ENCODE measurements at places on chromosomes 7 and 10.

GRCh38 chr10:5523796-5524574, 776 bp upstream of the CALML3 start:
- no peak for DNase-seq

DNA sequence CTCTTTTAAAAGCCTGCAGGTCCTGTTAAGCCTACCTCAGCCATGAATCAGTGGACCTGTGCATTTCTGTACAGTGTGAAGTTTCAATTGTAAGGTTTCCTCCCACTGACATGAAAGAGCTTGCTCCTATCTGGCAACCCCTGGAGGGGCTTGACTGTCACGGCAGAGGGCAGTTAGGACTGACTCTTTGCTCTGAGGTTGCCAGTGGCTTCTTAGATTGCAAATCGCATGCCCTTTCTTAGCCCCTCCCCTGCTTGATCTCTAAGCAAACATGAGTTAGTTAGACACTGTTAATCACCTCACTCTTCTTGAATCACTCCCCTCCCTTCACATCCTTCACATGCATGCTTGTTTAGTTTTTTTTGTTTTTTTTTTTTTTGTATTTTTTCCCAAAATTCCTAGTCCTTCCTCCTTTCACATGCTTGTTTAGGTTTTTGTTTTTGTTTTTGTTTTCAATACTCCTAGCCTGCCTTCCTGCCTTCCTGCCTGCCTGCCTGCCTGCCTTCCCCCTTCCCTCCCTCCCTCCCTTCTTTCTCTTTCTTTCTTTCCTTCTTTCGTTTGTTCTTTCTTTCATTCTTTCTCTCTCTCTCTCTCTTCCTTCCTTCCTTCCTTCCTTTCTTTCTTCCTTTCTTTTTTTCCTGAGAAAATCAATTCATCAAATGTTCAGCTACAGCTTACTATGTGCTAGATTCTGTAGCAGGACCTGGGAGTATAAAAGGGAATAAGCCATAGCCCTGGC, 6.0 kb upstream of the HIPK2 start:
- DNase-seq, result no peak

DNA sequence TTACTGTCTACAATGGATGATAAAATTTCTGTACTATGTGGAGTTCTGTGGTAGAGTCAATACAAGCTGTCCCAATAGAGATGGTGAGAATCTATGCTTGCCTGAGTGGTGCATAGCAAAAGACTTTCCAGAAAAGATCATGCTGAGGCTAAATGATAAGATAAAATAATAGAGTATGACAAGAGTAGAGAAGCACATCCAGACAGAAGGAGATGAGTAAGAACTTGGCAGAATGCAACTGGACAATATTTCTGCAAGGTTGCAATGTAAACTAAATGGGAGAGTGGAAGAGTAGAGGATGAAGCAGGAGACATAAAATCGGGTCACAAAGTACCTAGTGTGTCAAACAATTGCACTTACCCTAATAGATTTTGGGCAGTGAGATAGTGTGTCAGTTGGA, 347.6 kb downstream of the MDFIC start:
- DNase-seq, result no peak

DNA sequence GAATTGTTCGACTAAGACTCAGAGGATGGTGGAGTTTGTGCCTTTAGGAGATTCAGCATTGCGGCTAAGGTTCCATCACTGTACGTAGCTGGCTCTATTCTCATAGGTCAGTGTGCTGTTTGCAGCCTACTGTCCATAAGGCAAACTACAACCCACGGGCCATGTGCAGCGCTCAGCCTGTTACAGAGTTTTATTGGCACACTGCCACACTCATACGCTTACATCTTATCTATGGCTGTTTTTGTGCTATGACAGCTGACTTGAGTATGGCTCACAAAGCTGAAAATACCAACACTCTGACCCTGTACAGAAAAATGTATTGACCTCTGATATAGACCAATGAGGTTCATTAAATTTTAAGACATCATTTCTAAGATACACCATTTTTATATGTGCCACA, 114.5 kb downstream of the ARID5B start:
- DNase-seq, result no peak

- no peak for DNase-seq
Observed at GRCh38 chr7:249989-250388, 40.0 kb upstream of the FOXL3 start.

DNA sequence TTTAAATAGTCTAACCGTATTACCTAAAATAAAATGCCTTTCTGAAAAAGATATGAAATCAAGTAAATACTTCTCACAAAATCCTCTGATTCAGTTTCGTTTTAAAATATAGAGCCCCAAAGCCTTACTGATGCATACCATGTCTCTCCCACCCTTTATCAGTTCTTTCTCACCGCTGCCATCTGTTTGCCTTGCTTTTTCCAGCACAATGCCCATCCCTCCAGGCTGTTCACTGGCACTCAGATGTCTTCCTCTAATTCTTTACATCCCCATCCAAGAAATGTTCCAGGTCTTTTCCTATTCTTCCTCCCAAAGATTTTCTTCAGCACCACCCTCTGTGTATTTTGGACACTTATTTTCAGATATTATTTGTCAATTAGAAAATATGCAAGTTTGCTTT, 116.5 kb upstream of the LRRN3 start:
- no peak for DNase-seq

DNA sequence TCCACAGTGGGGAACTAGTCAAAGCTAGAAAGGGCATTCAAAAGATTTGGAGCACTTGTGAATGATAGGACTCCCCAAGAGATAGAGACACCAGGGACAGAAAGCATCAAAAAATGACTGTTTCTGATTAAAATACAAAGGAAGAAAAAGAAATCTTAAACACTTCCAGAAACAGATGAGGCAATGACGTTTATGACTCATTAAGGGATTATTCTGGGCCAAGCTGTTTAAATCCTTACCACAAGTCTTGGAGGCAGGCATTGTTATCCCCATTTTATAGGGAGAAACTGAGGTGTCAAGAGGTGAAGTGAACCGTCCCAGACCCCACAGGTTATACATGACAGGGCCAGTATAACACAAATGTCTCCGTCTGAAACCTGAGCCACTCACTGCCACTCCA, 68.3 kb upstream of the AMPH start:
- no peak for DNase-seq

GRCh38 chr7:52838981-52839411, 196.4 kb upstream of the POM121L12 start:
- no peak for DNase-seq

DNA sequence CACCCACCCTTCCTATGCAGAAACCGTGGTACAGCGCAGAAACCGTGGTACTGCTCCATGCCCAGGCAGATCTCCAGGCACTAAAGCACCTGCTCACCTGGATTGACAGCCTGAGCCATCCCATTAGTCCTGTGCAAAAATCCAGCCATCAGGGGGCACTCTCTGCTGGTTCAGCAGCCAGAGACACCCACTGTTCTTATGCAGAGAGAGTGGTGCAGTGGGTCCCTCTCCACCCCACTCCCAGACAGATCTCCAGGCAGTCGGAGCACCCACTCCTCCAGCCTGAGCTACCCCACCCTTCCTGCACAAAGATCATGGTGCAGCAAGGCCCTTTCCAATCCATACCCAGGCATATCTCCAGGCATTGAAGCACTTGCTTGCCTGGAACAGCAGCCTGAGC, 219.8 kb downstream of the CTNNA3 start:
- no peak for DNase-seq

DNA sequence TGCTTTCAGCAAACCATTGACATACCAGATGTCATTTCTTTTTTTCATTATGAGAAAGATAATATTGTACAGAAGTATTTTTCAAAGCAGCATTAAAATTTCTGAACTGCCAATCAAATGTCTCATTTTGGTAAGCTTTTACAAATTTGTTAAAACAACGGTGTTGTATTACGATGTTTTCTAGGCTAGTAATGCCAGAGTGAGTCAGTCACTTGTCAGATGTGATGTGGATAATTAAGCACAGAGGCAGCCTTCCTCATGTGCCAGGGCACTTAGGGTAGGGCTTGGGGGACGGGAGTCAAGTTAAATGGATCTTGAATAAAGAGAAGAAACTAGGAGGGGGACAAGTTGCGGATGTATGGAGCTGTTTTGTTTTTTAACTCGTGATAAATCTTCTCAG, 10.1 kb downstream of the PSTK start:
- no peak for DNase-seq

GRCh38 chr7:42315103-42315502, 78.1 kb upstream of the GLI3 start:
- no peak for DNase-seq

DNA sequence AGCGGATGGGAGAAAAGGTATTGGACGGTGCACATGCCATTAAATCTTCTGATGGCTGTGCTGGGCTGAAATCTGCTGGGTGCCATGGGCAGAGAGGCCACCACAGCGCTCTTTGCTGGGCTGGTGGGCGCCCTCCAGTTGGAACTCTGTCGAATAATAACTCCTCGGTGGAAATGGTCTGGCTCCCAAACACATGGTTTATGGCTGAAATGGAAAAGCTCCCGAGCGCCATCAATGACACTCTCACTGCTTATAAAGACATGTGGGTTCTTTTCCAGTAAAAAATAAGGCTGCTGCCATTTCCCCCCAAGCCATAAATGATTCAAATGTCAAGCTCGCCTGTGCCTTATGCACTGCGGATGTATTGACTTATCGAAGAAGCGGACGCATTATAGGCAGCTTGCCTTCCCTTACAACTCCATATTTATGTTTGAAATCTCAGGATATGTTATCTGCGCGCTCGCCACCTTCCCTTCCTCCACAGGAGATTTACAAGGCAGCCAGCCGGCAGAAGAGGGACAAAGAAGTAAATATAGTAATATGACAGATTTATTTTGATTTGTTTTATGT, 239.0 kb upstream of the MKI67 start:
- no peak for DNase-seq

DNA sequence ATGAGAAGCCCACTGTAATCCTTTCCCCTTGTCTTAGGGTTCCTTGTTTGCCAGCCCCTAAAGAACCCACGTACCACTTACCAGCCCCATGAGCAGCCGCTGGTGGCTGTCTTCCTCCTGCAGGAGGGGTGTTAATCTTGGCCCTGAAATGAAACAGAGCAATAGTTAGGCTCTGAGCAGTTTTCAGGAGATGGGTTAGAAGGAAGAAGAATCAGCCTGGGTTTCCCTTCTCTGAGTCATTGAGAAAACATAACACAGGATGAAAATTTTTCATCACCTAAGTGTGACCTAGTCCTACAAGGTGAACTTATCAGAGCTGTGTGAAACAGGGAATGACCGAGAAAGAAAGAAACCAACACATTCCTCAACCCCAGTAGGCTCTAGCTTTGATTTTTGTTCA, 90.0 kb downstream of the GSAP start:
- DNase-seq, result no peak

GRCh38 chr7:15174485-15174884, 271.9 kb upstream of the DGKB start:
- DNase-seq, result no peak

DNA sequence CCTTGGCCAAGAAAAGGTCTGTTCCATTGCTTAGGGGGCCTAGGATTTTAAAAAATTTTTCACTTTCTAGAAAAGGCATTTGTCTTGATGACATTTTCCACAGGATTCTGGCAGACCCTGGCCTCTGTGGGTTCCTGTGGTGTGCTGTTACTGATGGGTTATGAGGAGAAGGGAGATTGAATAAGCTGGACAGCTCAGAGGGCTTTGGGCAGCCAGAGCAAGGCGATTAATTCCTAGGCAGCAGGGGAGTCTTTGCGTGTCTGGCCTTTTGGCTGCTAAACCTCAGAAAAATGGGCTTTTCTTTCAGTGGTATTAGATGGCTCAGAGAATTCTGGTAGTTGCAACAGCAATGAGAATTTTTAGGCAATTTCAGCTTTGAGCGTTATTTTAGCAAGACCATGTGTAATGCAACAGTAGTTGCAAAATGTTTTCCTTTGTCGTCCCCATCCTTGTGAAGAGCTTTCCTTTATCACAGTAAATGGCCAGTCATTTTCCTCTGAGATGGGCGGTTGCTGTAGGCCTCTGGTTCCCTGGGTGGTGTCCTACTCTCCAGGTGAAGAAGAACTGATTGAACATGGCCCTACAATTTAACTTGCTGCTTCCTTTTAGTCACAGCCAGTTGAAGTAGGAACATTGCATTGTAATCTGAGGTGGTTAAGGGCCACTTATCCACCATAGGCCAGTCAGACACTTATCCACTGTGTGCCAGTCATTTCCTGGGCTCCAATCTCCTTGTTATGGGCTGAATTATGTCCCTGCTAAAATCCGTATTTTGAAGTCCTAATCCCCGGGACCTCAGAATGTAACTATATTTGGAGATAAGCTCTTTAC, 43.2 kb downstream of the SH2D4B start:
- DNase-seq, result no peak

DNA sequence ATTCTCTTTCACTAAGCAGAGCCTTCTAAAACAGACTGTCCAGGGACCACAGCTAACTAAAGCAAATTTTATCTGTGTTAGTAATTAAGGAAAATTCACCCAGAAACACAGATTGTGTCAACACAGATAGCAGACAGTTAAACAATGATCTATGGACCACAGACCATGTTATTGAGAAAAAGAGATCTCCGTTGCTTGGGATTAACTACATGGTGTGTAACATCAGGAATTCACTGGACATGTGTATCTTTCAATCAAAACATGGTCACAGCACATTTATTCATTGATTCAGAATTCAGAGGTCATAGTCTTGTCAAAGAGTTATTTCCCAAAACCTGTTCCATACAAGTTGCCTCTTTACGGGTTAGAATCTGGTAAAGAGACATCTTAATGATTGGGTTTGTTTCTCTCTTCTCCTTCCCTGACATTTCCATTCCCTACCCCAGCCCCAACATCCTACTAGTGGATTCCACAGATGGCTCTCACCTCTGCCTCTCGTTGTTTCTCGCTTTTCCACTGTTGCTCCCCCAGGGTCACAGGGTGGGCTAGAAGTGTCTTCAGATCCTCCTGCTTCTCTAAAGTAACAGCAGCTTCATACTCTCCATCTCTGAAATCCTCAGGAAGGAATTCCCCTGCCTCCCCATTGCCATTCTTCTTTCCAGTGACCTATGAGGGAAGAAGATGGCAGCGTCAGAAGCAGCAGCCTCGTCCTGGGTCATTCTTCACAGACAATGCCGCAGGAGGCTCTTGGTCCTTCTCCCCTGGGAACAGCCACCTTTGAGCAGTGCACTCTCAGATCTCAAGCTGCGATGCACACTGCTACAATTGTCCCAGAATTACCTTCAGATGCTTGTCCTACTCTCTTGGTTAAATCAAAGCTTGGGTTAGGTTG, 958 bp downstream of the ANKRD1 start:
- DNase-seq, result no peak

GRCh38 chr7:152403726-152404125, 32.1 kb downstream of the KMT2C start:
- no peak for DNase-seq

- no peak for DNase-seq
Observed at GRCh38 chr10:61024856-61025201, 80.8 kb upstream of the RHOBTB1 start.

All from stimulated activated CD8-positive, alpha-beta memory T cell treated with anti-CD3 and anti-CD28 coated beads, Interleukin-15, amount 100 ng/mL, for 4 hours (primary cell).